ENCODE measurements at places on chromosomes 6 and 20.

- no peak for DNase-seq
Observed at GRCh38 chr6:109393886-109394281, 11.6 kb upstream of the CD164 start.

- no peak for DNase-seq
Observed at GRCh38 chr20:54047720-54048119, 22.7 kb downstream of the BCAS1 start.

DNA sequence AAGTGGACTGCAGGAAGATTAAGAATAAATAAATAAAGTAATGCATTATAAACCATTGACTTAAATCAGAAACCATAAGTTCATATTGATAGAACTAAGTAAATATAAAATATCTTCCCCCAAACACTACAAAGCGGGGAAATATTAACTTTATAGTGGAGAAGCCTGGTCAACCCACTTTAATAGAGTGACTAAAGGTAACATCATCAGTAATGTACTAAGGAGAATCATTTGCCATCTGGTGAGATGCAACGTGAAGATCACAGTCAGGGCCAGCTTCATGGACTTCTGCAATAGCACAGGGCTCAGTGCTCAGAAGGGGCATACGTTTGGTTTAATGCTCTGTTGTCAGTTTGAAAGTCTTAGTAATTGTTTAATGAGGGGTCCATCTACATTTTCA is 58.8 kb upstream of the CD83 start:
- no peak for DNase-seq

DNA sequence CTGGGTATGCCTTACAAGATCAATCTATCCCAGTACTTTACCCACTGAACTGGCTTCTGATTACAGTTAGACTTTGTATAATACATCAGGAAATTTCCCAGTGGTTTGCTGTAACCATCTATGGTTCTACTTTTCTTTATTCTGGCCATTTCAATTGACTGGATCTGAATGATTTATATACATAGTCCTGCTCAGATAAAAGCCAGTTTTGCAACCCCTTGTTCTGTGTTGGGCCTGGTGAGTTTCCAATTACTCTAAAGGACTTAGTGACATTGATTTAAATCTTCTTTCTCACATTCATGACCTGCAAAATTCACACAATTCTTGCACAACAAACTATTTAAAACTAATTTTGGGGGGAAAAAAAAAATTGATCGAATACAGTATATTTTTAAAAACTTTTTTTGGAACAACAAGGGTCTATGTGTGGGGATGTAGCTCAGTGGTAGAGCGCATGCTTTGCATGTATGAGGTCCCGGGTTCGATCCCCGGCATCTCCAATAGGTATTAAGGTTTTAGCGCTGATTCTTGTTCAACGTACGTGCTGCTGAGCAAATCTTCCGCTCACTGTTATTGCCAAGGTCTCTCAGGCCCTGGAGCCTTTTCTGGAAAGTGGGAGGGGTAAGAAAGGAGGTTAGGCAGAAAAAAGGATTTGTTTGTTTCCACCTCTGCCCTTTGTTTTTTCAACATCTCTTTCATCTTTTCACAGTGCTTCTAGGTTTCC is 117.5 kb downstream of the GPX5 start:
- DNase-seq = no peak

GRCh38 chr6:134021396-134022122 is 30.9 kb downstream of the SLC2A12 start:
- no peak for DNase-seq

All from naive B cell (primary cell).